ENCODE measurements at places on chromosomes 11 and 22.

- DNase-seq = no peak
Observed at GRCh38 chr11:73866586-73866996, 10.1 kb downstream of the COA4 start.

DNA sequence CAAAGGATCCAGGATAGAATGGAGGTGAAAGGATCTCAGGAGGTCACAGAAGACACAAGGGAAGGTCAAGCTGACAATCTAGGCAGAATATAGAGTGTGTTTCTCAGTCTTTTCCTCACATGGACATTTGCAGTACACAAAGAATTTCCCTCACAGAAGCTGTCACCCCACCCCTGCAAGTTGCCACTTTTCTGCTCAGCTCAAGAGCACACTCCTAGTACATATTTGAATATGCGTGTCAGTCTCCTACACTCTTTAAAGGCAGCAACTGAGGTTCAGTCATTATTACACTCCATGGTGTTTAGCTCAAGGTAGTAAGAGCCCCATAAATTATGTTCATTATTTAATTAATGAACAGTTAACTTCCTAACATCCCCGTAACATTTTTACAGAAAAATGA lies 59.1 kb downstream of the ETS1 start:
- no peak for DNase-seq

DNA sequence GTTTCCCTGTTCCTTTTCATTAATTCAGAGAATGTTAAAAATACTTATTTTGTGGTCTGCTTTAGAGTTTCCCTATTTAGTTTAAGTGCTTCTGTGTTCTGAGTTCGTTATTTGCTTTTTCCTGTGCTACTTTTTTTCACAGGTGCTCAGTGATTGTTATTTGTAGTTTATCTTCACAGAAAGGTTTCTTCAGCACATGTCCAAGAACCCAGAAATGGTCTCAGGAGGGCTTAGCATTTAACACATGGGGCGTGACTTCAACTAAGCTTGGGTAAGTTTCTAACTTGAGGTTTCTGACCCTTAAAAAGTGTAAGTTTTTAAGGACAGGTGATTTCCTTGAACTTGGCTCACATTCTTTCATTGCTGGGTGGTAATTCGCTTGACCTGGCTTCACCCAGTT lies 157.3 kb downstream of the AASDHPPT start:
- no peak for DNase-seq

DNA sequence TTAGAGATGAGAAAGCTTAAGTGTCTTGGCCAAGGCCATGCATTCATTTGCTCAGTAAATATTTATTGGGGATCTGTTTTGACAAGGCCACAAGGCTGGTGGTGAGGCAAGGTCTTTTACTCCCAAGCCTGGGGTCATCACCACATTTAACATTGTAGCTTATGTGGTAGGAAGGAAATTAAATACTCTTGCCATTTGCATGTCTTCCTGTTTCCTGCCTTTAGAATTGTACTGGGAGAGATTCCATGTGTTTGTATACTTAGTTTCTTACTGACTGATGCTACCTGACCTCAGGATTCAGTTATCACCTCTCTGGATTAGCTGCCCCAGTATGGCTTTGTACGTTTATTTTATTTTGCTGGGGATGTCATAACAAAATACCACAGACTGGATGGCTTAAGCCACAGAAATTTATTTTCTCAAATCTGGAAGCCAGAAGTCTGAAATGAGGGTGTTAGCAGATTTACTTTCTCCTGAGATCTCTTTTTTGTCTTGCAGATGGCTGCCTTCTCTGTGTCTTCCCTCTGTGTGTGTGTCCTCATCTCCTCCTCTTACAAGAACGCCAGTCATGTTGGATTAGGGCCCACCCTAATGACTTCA lies 44.8 kb downstream of the SPECC1L start:
- no peak for DNase-seq

DNA sequence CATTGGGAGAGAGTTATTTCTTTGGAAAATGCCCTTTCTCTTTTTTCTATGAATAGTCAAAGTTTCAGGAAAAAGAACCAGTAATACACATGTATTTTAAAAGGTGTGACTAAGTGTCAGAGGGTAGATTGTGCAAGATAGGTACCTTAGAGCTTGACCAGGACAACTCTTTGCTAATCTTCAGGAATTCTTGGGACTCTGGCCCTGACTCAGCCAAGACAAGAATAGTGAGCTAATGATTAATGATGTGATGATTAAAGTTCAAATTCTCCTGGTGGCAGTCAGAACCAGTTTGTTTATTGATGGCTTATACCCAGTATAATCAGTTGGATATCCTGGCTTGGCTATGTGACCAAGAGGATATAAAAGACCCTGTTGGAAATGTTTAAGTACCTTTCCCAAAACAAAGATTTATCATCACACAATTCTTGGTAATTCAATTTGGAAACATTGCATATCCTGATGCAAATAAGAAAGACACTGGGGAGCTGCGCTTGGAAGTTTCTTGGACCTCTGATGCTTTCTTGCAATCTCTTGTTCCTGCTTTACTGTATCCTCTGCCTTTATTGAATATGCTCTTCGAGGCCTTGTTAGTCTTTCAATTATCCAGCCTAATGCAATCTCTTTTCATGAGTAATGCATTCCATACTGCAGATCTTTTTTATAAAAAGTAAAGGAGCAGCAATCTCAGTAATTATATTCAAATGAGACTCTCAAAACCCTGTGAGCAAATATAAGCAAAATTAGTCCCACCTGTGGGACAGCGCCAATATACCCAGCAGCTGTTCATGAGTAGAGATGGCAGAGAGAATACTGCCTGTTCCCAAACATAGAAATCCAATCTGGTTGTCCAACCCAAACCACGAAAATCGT lies 48.0 kb upstream of the CEP126 start:
- no peak for DNase-seq

GRCh38 chr22:24133187-24133965 lies 47.9 kb upstream of the SUSD2 start:
- no peak for DNase-seq

DNA sequence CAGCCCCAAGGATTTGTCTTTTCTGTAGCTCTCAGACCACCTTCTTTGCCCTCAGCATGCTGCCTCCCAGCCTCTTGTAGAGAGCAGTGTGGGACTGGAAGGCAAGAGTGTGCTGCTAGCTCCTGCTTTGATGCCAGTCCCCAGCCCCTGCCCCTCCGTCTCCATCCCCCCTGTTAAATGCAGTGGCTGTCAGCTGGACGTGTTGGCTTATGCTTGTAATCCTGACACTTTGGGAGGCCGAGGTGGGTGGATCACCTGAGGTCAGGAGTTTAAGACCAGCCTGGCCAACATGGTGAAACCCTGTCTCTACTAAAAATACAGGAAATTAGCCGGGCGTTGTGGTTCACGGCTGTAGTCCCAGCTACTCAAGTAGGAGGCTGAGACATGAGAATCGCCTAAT lies 15.5 kb downstream of the SNRPD3 start:
- no peak for DNase-seq

DNA sequence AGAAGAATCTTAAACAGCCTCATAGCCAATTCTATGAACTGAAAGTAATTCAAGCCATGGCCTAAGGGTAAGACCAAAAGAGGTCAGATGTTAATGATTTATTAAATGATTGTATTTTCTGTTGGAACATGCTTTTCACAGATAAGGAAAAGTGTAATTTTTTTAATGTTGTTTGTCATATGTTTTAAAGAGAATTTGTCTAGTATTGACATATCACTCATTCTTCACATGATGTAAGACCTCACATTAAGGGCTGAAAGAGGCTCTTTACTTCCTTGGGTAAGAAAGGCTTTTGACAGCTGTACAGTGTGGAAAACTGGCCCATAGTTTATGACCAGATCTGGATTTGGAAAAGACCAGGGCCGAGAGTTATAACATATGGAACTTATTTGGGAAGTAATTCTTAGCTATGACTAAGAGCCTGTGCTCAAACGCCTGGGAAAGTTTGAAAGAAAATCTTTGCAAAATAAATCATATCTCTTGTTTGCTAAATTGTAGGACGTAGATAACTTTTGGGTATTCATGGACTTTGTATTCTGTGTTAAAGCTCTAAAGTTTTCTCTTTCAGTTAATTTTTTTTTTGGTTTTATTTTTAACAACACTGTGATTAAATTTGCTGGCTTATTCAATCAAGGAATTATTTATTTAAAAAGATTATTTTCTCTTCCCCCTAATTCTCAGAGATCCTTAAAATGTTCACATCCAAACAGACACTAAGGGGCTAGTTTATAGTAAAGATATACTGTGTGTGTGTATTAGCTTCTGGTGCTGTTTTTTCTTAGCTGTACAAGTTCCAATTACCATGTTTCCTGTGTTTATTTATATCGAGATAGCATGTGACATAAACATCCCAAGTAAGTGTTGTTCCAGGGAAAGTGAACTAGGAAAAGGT lies 162.2 kb downstream of the ARHGAP42 start:
- DNase-seq = no peak

GRCh38 chr11:68092411-68092810 lies 28.8 kb downstream of the CHKA start:
- DNase-seq = no peak

DNA sequence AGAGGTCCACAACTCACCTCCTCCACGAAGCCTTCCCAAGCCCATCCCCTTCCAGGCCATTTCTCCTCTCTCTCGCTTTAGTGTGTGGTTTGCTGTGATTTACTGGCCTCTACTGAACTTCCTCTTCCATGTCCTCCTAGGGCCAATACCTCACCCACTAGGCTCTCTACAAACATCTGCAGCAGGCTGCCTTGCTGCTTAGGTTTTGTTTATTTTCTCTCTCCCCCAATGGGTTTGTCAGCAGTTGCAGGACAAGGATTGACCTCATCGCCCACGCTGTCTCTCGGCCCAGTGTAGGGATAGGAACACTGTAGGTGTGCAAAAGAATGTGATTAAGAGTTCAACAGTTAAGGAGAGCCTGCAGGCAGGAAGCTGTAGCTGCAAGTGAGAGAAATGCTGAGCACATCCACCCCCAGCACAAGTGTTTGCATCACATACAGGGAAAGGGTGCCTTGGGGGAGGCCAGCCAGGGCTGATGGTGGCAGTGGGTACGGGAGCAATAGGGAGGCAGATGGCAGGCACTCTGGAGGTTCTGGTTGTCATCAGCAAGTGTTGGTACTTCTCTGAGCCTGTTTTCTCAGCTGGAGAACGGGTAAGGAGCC lies 1.4 kb downstream of the PC start:
- peak; percentile 24 for DNase-seq

DNA sequence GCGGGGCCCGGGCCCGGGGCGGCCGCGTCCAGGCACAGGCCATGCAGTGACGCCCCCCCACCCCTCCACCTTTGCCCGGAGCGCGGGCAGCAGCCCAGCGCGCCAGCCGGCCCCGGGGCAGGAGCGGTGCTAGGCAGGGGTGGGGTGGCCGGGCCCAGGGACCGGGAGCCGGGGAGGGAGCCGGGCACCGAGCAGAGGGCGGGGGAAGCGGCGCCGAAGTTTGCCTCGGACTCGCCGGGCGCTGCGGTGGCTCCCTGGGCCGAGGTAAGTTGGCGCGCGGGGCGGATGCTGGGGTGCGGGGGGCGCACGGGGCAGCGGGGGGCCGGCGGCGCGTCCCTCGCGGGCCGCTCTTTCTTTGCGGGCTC lies 332 bp downstream of the TEAD1 start:
- DNase-seq = no peak

DNA sequence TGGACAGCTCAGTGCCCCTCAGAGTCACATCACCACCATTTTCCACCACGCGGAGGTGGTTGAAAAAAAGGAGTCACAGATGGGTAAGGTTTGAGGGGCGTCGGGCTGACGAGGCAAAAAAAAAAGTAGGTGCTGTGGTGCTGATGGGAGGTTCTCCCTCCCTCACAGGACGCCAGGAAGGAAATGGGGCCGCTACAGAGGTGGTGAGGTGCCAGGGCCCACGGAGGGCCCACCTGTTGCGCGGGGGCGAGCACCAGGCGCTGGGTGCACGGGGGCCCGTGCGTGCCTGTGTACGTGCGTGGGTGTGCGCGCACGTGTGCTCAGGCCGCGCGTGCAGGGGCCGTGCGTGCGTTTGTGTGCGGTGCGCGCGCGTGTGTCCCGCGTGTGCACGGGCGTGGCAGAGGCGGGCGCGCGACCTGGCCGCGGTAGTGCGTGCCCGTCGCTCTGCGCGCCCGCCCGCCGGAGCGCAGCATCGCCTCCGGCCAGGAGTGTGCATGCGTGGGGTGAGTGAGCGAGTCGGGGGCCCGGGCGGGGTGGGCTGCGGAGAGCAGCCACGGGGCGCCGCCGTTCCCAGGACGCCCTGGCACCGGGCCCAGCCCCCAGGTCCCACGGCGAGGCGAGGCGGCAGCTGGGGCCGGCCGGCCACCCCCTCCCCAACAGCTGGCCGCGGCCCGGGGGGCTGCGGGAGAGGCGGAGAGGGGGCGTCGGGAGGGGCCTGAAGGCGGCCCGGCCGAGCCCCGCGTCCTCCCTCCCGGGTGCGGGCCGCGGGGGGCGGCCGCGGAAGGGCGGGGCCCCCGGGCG lies 2.8 kb downstream of the PDGFB start:
- DNase-seq = no peak

GRCh38 chr22:28658448-28658847 lies 21.2 kb downstream of the TTC28 start:
- no peak for DNase-seq

DNA sequence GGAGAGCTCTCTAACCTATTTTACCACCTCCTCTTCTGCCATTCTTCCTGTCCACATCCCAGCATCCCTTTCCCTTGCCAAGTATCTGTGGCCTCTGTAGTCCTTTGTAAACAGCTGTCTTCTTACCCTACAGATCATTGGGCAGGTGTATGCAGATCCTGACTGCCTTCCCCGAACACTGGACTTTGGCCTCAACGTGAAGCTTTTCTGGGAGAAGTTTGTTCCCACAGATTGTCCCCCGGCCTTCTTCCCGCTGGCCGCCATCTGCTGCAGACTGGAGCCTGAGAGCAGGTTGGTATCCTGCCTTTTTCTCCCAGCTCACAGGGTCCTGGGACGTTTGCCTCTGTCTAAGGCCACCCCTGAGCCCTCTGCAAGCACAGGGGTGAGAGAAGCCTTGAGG lies 17.3 kb downstream of the PIK3IP1 start:
- DNase-seq = no peak
